Left cardiac atrium (tissue), 4 donors: ENCODE measurements at places on chromosomes 5 and 9.

GRCh38 chr5:180704362-180704761 lies 35.5 kb downstream of the OR2Y1 start:
- DNase-seq, result no peak

- DNase-seq, result peak; percentile 16
Measured at GRCh38 chr5:172647352-172648012, 6.4 kb downstream of the NEURL1B start.

DNA sequence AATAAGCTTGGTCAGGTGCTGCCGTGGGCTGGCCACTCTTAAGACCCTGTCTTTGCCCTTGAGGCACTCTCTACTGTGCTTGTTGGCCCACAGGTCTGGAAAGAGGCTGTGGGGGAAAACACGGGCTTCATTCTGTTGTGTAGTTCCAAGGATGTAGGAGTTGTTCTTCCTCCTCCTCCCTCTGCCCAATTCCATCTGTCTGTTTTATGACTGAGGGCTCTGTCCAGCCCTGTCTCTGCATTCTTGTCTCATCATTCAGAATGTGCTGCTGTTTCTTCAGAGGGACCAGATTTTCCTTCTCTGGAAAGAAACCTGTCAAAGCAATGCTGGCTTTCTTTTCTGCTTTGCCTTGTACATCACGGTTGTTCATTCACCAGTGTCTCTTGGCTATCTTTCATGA lies 84.1 kb downstream of the MAP1B start:
- no peak for DNase-seq

- no peak for DNase-seq
Measured at GRCh38 chr5:168701641-168702040, 122.5 kb upstream of the PANK3 start.

DNA sequence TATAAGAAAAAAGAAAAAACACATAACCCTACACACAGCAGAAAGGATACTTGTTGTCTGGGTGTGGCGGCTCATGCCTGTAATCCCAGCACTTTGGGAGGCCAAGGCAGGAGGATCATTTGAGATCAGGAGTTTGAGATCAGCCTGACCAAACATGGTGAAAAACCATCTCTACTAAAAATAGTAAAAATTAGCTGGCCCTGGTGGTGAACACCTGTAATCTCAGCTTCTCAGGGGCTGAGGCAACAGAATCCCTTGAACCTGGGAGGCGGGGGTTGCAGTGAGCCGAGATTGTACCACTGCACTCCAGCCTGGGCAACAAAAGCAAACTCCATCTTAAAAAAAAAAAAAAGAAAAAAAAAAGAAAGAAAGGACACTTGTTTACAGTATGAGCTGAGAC lies 147.6 kb upstream of the PITX1 start:
- DNase-seq, result no peak

DNA sequence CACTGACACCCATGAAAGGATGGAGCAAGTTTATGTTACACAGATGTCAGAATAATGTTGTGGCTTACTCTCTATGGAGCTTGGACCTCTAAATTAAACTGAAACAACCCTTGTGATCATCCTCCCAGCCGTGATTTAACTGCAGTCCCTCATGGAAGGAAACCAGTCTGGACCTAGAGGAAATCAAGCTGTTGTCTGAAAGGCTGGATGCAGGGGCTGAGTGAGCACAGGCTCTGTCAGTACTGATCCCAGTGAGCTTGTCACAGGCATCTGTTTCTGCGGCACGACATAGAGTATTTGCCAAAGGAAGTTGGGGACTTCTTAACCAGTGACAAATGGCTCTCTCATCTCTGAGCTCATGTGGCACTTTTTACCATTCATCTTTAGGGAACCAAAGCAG lies 282.9 kb upstream of the MAP3K1 start:
- no peak for DNase-seq

GRCh38 chr9:135218331-135219225 lies 131.1 kb downstream of the OLFM1 start:
- DNase-seq, result no peak

GRCh38 chr9:98627296-98627695 lies 81.4 kb downstream of the GABBR2 start:
- no peak for DNase-seq

DNA sequence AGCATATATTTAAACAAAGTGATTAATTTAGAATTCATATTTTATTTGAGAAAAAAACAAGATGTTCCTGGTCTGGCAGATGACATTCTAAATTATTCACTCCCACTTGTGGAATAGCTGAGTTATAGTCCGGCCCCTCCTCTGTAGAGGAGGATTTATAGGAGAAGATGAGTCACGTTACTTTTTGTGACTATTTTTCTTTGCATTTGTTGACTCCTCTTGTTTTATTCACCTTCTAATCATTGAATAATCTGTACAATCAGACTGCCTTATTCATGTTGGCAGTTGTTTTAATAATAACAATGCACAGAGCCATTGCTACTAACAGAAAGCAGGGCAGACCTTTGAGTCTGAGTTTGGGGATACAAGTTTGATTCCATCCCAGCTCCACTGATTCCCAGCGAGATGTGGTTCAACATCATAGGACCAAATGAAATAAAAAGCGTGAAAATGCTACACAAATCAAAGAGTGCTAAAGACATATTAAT lies 23.2 kb downstream of the DOCK8 start:
- DNase-seq, result no peak

GRCh38 chr5:141039061-141039460 lies 12.1 kb upstream of the PCDHB1 start:
- DNase-seq, result no peak

GRCh38 chr9:88322906-88323566 lies 65.2 kb upstream of the SPIN1 start:
- DNase-seq, result no peak

DNA sequence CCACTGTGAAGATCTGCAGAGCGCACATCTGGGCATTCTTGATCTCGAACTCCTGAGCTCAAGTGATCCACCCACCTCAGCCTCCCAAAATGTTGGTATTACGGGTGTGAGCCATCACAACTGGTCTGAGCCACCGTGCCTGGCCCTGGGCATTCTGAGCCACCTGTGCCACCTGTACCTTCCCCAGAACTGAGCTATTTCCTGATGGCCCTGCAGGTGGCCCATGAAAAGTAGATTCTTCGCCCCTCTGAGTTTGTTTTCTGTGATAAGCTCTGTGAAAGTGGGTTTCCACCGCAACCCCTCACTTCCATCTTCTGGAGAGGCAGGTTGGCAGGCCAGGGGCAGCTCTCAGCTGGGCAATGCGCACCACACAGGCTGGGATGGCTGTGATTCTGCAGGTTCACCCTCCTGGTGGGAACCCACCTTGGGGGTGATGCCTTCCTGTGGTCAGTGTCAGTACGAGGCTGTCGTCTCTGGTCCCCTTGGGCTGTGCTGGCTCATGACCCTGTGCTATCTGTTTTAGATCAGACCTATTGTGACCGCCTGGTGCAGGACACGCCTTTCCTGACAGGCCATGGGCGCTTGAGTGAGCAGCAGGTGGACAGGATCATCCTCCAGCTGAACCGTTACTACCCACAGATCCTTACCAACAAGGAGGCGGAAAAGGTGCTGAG lies 11.3 kb downstream of the CARD19 start:
- DNase-seq, result peak; percentile 6

GRCh38 chr9:111411266-111411665 lies 72.9 kb downstream of the ECPAS start:
- no peak for DNase-seq

DNA sequence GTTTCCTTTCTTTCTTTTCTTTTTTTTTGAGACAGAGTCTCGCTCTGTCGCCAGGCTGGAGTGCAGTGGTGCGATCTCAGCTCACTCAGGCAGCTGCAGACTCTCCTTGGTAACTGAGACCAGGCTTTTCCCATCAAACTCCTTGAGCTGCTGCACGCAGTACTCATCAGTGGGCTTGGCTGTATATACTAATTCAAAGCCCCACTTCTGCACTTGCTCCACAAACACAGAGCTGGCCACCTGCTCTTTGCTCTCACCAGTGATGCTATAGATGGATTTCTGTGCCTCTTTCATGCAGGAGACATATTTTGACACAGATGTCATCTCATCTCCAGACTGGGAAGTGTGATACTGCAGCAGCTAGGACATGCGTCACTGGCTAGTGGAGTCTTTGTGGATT lies 252.7 kb downstream of the AP3B1 start:
- no peak for DNase-seq

- DNase-seq, result no peak
Measured at GRCh38 chr9:122201641-122202040, 27.1 kb downstream of the LHX6 start.

- DNase-seq, result no peak
Measured at GRCh38 chr5:65462139-65462705, 19.5 kb downstream of the ADAMTS6 start.

- DNase-seq, result peak; percentile 43
Measured at GRCh38 chr5:171709930-171710329, 75.7 kb upstream of the SMIM23 start.

GRCh38 chr9:76521906-76522305 lies 62.9 kb downstream of the GCNT1 start:
- DNase-seq, result no peak

DNA sequence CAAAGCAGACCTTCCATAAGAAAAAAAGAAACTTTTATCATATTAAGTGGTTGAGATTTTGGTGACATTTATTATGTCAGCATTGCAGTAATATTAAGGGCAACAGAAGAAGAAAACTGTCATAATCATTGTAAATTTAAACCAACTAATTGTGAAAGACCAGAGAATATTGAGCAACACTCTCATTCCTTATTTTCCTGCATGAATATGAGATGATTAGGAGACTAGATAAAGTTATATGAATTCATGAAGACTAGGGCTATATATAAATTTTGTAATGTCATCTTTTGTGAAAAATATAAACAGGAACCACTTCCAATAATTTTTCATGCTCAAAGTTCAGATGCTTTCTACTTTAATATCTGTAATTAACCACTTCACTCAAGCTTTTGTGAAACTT lies 974.5 kb upstream of the CDH10 start:
- no peak for DNase-seq

GRCh38 chr9:72202009-72202408 lies 52.8 kb downstream of the GDA start:
- DNase-seq, result no peak

GRCh38 chr9:77582961-77583576 lies 65.1 kb downstream of the GNA14 start:
- no peak for DNase-seq

DNA sequence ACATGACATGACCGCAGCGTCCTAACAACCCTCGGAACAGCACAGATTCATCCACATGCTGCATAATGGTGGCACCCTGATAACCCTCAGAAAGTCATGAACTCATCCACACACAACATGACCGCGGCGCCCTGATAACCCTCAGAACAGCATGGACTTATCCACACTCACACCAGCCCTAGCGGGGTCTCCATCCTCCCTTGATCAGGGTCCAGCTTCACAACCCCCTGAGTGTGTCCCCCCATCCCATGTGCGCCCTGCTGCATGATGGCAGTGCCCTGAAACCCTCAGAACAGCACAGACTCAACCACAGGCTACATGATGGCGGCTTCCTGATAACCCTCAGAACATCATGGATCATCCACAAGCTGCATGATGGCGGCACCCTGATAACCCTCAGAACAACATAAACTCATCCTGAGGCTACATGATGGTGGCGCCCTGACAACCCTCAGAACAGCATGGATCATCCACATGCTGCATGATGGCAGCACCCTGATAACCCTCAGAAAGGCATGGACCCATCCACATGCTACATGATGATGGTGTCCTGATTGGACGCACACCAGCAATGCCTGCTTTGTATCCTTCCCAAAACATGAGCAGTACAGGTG lies 28.3 kb downstream of the SLC6A3 start:
- no peak for DNase-seq

DNA sequence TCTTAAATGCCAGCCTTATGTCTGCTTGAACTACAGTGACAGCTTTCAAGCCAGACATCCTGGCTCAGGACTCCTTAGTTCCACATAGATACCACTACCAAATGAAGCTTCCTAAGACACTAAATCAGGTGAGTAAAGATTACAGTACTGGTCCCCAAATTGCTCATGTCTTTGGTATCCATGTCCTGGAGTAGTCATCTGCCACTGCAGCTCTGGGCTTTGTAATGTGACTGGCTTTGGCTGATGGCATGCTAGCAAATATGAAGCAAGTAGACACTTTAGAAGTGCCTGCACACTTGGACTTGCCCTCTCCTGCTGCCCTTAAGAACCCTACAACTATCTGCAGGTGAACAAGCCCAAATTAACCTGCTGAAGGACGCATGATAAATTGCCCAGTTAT lies 334.9 kb downstream of the BNC2 start:
- no peak for DNase-seq

DNA sequence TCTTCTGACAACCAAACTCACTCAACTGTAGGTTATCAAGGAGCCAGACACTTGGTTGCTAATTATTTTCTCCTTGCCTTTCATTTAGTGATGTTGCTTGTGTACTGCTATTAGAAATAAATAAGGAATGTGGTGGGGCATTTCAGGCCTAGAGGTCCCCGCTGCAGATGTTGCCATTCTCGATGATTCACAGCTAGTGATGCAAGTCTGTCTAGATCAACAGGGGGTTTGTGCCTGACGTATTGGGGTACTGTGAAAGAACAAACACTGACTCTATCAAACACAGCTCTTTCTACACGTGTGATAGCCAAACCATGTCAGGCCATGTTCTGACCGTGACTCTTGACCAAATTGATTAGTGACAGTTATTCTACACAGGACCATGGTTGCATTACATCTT lies 144.7 kb downstream of the OSTF1 start:
- DNase-seq, result no peak

GRCh38 chr5:2888520-2889060 lies 137.1 kb upstream of the IRX2 start:
- DNase-seq, result no peak

GRCh38 chr5:112975721-112976431 lies 722 bp upstream of the DCP2 start:
- DNase-seq, result no peak

- DNase-seq, result no peak
Measured at GRCh38 chr5:79151942-79152671, 40.5 kb downstream of the BHMT start.

- DNase-seq, result no peak
Measured at GRCh38 chr5:91059409-91059808, 323.7 kb downstream of the ARRDC3 start.

- no peak for DNase-seq
Measured at GRCh38 chr5:58649716-58650115, 66.8 kb downstream of the RAB3C start.

DNA sequence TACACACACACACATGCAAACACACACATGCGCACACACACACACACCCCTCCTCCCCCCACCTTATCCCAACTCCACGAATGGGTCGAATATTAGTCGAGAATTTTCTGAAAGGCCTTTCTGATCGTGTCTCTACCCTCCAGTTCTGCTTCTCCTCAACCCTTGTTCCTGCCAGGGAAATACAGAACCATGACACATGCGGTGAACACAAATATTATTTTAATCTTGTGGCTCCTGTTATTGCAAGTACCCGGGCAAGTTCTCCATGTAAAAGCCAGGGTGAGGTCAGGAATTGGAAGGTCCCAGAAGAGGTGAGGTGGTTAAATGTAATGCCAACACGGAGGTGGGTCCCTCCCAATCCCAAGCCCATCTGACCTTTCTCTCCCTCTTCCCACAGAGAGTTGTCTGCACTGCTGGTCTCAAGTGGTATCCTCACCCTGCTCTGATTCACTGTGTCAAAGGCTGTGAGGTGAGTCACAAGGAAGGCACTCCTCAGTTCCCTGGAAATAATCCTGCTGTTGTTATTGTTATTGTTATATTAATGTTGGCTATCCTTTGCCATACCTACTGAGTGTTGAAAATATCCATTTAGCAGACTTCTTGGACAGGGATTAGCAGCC lies 223.7 kb downstream of the PAPPA start:
- no peak for DNase-seq
